ENCODE measurements at places on chromosomes 1 and 21.
A peak's percentile ranks its signal among the peaks of the same experiment; 100 is the strongest.

DNA sequence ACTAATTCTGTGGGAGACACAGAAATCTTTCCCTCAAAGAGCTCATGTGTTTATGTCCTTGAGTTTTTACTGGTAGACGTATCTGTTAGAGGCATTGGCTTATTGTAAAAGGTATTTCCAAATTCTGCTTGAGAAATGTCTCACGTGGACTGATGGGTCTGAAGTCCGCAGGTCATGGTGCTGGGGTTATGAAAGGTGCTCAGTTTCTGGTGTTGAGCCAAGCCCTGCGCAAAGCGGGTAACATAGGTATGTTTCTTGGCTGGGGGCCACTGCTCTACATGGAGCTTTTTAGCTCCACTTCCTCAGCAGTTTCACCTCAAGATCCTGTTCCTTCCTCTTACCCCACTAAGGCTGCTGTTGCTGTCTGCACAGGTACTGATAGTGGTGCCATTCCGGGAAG is 10.8 kb downstream of the UTP25 start:
- DNase-seq: no peak

DNA sequence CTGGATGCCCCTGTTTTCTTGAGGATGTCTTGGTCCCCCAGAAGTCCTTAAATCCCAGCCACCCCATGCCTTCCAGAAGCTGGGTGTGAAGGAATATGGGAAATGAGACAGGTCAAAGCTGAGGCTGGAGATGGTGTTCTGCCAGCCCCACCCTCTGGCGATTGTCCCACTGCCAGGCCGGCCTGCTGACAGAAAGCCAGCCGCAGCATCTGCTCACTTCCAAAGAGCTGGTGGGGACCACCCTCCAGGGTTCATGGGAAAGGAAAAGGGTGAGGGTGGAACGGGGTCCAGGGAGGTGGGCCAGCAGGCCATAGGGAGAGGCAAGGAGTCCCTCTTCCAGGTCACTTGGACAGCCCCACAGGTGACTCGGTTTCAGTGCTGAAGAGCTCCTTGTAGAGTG is 1.9 kb upstream of the LINGO4 start:
- no peak for DNase-seq

DNA sequence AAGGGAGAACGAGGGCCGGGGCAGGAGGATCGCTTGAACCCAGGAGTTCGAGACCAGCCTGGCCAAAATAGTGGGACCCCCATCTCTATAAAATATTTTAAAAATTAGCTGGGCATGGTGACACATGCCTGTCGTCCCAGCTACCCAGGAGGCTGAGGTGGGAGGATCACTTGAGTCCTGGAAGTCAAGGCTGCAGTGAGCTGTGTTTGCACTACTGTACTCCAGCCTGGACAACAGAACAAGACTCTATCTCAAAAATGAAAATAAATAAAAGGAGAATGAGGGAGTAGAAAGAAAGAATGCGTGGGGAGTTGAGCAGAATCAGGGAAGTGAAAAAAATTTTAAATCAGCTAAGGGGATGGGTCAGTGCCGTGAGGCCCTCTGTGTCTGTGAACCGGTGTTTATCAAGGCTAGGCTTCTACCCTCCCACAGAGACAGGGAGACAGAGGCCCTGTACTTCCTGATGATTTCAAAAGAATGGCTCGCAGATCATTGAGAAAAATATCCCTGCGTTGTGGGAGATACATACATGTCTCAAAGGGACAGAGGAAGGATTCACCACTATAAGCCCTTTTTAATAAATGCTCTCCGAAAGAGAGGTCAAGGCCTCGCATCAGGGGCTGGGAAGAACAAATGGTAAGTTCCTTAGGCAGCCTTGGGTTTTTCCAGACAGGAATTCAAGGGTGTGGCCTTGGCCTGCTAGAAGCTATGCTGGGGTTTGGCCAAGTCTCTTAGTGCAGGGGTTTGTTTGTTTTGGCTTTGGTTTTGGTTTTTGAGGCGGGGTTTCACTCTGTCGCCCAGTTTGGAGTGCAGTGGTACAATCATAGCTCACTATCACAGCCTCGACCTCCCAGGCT is 20.7 kb downstream of the IL10RB start:
- no peak for DNase-seq

DNA sequence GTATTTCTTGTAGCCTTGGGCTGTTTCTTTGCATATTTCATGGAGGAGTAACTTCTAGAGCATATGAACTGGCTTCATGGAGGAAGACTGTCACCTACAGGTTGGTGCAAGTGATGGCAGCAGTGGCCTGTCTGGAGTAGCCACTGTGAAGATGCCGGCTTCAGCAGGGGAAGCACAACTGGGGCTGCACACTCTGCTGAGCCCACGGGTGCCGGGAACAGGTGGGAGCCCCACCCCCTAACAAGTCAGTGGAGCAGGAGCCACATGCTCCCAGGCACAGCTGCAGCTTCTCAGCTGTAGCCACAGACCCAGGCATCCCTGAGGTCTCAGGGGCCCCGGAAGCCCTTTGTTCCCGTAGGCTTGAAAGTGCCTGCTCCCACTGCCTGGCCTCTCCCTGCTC is 43.2 kb upstream of the C1orf185 start:
- no peak for DNase-seq

GRCh38 chr1:156431769-156432668 is 63.0 kb downstream of the RHBG start:
- DNase-seq: no peak

GRCh38 chr1:226870401-226871279 is at the start of gene PSEN2:
TSS of gene PSEN2 (plus strand) at chr1:226870616. CDS start at chr1:226881908, 11,292 bp downstream.
- DNase-seq: peak; percentile 83

DNA sequence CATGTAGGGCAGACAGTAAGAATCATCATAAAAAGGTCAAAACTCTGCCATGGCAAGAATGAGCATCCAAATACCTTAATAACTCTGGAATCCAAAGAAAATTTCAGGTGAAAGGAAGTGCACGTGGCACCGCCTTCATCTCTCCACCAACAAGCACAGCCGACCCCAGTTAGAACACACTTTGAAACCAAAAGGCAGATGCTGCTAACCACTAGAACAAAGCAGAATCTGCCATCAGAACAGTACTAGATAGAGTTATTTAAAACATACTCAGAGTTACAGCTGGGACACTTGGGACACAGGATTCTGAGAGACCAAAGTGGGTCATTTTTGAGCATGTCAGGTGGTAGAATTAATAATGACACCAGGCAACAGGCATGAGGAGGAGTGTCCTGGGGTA is 106.7 kb upstream of the SOD1 start:
- DNase-seq: no peak

DNA sequence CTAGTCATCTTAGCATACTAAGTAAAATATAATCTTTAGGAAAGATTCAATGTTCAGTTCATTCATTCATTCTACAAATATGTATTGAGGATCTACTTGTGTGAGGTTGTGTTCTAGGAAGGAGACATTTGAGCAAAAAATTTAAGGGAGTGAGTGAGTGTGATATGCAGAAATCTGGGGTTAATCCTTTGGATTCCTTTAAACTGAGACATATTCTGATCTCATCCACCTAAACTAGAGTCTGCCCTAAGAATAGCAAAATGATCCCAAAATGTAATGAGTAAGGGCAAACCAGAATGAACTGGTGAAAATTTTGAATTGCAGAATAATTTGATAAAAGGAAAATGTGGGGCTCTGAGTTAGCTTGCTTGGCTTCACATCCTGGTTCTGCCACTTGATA is 8.6 kb downstream of the UBE2U start:
- DNase-seq: no peak

- peak; percentile 67 for DNase-seq
Observed at GRCh38 chr1:109083923-109084322, 6.6 kb upstream of the TMEM167B start.

DNA sequence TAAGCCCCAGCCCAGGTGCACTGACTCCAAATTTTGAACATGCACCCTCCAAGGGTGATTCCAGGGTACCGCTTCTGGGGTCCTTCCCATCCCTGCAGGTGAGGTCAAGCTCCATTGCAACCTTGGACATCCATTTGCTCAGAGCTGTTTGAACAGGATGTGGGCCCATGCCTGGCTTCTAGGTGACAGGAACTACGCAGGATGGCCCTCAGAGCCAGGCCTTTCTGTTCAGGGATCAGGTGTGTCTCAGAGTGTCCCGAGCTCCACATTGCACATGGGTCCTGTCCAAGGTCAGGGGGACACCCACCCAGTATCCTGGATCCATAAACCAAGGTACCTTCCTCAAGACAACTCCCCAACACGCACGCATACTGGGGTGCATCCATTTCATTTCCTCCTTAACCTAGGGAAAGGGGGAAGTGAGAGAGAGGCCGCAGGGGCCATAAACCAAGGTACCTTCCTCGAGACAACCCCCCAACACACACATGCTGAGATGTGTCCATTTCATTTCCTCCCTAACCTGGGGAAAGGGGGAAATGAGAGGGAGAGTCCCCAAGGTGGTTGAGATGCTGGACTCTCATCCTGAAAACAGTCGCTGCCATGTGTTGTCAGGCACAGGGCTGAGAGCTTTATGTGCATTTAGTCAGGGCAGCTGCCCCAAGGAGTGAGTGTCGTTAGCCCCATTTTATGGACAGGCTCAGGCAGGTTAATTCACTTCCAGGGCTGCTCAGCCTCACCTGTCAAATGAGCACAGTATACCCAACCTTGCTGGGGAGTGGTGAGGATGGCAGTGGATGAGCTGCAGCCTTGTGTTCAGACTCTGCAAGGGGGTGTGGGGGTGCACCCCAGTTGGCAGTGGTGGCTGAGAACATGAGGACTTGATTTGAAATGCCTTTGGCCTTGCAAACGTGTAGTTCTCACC is 2.1 kb downstream of the SLC66A1 start:
- DNase-seq: no peak

DNA sequence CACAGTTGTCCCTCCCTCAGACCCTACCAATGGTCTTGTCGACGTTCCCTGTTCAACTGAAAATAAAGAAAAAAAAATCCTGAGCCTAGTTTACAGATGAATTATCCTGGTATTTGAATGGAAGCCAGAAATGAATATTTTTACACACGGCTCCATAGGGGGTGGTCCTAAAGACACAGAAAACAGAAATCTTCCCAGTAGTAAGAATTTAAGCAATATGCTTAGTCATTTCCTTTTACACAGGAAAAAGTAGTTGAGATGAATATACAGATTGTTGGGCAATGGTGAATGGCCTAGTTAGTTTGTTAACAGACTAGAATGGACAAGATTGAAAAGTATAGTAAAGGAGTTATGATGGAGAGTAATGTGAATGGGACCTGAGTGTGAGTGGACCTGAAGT is 67.4 kb downstream of the RGS18 start:
- DNase-seq: peak; percentile 25

- DNase-seq: no peak
Observed at GRCh38 chr1:82507011-82507410, 706.3 kb downstream of the ADGRL2 start.

GRCh38 chr21:34116569-34116968 is 43.2 kb downstream of the MRPS6 start:
- DNase-seq: no peak

GRCh38 chr1:24502709-24503058 is at the start of gene RCAN3:
TSS of gene RCAN3 (plus strand) at chr1:24502836. CDS start at chr1:24514373, 11,537 bp downstream.
- DNase-seq: peak; percentile 84

DNA sequence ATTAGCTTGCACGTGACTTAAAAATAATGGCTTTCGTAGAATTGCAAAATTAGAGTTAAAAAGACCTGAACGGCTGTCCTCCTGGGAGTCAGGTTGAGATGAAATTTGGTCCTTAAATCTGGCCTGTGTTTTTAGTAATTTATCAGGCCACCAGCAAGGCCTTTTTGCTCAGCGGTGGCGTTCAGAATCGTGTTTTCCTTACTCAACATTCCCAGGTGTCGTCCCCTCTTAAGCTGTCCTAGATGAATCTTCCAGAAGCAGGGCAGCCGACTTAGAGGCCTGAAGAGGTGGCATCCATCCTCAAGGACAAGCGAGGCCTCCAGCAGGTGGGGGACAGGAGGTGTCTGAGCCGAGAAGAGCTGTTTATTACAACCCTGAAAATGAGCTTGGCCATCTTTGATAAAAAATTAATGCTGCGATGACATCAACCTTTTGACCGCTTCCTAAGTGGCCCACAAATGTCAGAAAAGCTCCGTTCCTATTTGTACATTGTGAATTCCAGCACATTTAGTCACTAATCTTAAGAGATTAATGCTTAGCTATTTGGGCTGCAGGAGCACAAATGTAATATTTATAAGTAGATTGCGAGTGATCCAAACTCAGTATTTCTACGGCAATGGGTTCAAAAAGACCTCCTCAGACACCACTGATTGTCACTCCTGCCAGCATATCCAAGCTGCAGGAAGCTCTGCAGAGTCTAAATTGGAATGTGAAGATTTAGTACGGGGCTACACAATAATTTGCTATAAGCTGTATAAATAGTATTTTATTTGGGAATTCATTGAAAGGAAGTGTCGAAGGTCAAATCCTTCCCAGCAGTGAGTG is 344.1 kb upstream of the VAMP3 start:
- DNase-seq: no peak

- DNase-seq: no peak
Observed at GRCh38 chr1:227356620-227357146, 38.4 kb upstream of the CDC42BPA start.

DNA sequence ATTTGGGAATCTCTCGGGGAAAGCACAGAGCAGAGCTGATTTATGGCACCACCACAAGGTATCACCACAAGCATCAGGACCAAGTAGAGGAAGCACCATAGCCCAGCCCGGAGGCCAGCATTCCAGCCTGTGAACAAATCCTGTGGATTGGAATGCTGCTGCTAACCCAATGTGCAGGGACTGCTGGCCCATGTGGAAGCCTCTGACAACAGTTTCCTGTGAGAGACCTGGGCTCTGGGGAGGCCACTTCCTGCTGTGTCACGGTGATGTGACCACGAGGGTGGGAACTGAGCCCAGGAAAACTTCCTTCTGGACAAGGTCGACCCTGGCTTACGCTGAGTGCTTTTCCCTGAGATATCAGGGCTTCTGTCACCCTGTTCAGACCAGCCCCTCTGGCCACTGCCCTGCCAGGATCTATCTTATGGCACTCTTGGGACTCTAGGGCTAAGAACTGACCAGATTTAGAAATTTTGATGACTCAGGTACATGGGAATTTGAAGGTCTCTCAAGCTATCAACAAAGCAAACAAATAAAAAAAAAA is 88.3 kb upstream of the NGF start:
- DNase-seq: no peak

GRCh38 chr1:93771843-93772242 is 90.2 kb upstream of the BCAR3 start:
- no peak for DNase-seq

- DNase-seq: no peak
Observed at GRCh38 chr21:39696618-39697017, 48.4 kb upstream of the IGSF5 start.

GRCh38 chr1:245404952-245405351 is 250.2 kb downstream of the KIF26B start:
- DNase-seq: no peak

DNA sequence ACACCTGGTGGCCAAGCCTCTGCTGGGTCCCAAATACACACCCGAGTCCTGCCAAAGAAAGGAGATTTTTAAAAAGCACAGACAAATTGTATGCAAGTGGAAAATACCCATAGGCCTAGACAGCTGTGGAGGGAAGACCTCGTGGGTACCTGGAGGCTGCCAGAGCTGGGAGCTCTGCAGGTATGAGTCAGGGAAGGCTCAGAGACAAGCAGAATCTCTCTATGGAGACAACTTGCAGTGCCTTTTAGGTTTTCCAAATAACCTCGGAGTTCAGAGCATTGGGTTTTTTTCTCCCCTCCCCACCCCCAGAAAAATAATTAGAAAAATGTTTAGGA is 127.7 kb downstream of the EDEM3 start:
- DNase-seq: no peak
